ENCODE measurements at places on chromosomes 4 and X. TPM values are rescaled to one million over a fixed set of nuclear protein-coding genes. Genes with fewer than 3 reads are reported as not detected.

The FGG gene
- 3.2 TPM for total RNA-seq

The CA5B gene
- 17.5 TPM for total RNA-seq

The ZFP42 gene
- total RNA-seq, result not detected

The ODAPH gene
- total RNA-seq, result not detected

The CASP6 gene
- 31.0 TPM for total RNA-seq

The GAB3 gene
- total RNA-seq, result 0.58 TPM

The TRMT10A gene
- 4.6 TPM for total RNA-seq

The TMEM185A gene
- 12.2 TPM for total RNA-seq

The TBX22 gene
- not detected for total RNA-seq
